Neural crest cell (in vitro differentiated cells): ENCODE measurements at places on chromosomes 12 and 14. TPM values are rescaled to one million over a fixed set of nuclear protein-coding genes. Genes with fewer than 3 reads are reported as not detected.

- no peak for DNase-seq
Observed at GRCh38 chr12:92342574-92342973, 196.9 kb upstream of the BTG1 start.

DNA sequence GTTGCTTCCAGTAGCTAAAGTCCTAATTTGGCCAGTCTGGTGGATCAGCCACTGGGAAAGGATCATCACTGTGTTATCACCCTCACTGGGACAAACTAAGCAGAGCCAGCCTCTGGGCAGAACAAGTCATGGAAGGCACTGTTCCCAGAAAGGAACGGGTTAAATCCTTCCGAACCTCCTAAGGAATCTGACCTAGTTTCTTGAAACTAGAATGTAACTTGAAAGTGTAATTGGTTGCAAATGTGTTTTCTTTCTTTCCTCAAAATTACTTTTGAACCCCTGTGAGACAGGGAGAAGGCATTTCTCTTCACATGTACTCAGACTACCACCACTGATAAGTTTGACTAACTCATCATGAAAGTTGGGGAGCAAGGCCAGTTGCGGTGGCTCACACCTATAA lies 18.7 kb upstream of the KICS2 start:
- DNase-seq, result no peak

GRCh38 chr14:78286210-78286609 lies 116.0 kb downstream of the NRXN3 start:
- DNase-seq, result no peak

GRCh38 chr12:46368684-46369083 lies 3.9 kb downstream of the SLC38A2 start:
- no peak for DNase-seq

DNA sequence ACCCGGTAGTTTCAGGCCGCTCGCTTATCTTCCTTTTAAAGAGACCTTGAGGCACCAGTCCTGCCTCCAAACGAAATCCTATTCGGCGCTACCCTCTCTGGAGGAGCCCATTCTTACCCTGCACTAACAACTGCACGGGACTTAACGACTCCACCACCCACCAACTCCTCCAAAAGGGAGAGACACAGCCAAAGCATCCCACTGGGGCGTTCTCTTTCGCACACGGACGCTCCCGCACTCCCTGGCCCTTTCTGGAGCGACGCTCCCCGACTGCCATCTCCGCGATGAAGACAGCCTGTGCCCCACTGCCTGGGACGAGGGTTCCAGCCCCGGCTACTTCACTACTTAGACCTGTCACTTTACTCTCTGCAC lies 650 bp downstream of the GALC start:
- no peak for DNase-seq

- DNase-seq, result no peak
Observed at GRCh38 chr12:46452061-46452615, 79.6 kb upstream of the SLC38A2 start.

DNA sequence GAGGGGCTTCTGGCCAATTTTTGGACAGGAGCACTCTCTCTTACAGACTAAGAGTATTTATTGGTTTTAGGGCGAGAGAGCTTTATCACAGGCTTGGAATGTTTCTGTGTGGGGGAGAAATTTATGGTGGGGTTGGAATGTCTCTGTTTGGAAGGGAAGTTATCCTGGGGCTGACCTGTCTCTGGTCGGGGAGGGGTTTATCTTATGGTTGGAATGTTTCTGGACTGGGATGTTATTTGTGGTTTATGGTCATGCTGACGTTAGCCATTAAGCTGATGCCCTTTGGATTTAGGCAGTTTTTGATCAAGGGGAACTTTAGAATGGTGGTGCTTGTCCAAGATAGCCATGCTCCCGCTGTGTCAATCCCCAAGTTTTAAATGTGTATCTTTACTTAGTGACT lies 614.8 kb downstream of the DIO2 start:
- DNase-seq, result no peak

DNA sequence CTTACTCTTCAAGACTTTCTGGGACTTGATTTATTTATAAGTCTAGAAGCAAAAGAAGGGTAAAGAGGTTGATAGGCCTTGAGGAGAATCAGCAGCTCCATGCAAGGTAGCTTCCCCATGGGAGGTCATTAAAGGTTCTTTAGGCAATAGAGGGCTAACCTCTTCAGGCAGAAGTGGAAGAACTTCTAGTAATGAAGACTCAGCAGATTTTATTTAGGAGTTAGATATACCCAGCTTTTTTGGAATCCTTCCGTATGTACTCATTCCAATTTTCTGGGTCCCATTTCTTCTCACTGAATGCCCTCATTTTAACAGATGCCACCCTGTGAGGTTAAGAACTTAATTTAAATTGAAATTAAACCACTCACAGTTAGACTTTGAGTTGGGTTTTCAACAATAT lies 565.6 kb downstream of the LRFN5 start:
- DNase-seq, result no peak

The ZFYVE1 gene
- 14.3 and 16.7 TPM in 2 replicates for total RNA-seq

The BCL2L2 gene
- 21.9 and 24.8 TPM in 2 replicates for total RNA-seq

The FGF23 gene
- total RNA-seq, result 0.16 and 0.25 TPM in 2 replicates
